ENCODE measurements at places on chromosomes 4 and X.

- DNase-seq: no peak
These were observed 930.9 kb downstream of the DMD start for GRCh38 chrX:32280489-32280888.

DNA sequence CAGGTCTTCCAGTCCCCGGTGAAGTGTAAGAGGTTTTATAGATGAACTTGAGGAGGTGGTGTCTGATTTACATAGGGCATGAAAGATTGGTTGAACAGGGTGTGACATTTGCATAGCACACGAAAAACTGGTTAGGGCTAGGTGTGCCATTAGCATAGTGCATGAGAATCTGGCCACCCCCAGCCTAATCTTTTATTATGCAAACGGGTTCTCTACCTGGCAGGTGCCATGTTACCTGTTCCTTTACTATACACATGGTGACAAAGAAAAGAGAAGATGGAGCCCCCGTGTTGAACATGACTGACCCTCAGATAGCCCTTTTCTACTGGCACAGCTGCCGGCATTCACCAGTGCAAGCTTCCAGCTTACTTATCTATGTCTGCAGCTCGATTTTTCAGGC lies 71.0 kb downstream of the UCHL1 start:
- no peak for DNase-seq

DNA sequence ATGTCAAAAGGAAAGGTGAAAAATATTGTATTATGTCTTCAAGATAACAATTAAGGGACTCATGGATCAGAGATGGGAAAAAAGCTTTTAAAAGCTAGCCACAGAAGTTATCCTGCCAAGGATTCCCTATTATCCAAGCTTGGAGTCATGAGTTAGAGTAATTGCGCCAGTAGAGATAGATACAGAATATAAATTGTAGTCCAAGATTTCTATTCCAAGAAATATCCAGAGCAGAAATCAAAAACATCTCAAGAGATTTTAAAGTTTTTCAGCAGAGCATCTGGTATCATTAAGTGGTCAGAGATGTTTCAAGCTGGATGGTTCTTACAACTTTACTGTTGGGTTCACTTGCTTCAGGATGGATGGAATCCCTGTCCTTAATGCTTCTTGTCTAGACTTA lies 186.7 kb downstream of the PCDH18 start:
- no peak for DNase-seq

DNA sequence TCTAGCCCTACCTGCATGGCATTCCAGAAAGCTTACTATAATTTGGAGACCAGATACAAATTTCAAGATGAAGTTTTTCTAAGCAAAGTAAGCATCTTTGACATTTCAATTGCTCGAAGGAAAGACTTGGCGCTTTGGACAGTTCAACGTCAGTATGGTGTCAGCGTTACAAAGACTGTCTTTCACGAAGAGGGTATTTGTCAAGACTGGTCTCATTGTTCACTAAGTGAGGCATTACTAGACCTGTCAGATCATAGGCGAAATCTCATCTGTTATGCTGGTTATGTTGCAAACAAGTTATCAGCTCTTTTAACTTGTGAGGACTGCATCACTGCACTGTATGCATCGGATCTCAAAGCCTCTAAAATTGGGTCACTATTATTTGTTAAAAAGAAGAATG lies 17.6 kb downstream of the THAP9 start:
- no peak for DNase-seq

DNA sequence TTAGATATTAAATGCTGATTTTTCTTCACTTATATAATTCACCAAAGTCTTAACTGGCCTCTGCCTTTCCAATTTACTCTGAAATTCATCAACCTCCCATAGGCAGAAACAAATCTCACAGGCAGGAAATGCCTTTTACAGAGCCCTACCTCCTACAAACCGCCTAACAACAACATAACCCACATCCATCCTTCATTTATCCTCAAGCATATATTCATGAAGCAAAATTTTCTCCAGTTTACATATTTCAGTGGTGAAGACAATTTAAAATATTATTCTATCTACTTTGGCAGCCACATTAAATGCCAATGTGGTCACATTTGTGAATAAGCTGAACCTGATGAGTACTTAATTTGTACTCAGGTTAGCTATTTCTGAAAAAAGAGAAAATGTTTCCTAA lies 30.3 kb downstream of the SEPSECS start:
- DNase-seq: no peak

GRCh38 chr4:5033281-5033841 lies 14.1 kb upstream of the CYTL1 start:
- DNase-seq: no peak

DNA sequence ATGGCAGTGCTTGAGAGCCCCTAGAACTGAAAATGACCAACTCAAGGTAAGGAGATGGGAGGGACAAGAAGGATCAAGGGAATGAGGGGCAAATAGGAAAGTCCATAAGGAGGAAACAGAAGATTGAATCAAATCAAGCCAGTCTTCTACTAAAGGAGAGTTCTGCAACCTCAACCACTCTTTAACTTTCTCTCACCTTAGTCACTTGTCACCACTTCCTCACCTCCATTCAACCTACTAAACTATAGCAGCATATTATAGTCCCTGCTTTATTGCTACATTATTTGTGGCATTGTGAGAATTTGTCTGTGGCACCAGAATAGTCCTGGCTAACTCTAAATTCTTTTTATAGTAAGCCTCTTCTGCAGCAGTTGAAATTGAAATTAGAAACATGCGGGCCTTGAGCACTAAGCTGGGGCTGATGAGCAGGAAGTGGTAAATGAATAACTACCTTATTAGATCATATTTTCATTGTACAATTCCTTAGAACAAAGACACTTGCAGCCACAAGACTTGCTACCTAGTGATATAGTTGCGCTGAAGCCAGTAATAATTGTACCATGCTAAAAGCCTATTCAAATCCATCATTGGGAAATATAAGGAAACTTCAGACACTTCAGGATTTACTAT lies 336.9 kb downstream of the ZNF674 start:
- DNase-seq: no peak

DNA sequence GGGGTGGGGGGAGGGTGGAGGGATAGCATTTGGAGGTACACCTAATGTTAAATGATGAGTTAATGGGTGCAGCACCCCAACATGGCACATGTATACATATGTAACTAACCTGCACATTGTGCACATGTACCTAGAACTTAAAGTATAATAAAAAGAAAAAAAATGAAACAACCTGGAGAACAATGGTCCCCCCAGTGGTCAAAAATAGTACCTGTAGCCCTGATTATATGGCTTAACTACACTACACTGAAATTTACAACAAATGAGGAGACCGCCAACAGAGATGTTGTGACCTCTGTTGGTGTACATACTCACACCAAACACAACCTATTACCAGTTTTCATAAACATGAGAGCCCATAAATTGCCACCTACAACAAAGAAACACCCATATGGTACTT lies 7.3 kb upstream of the MAGEE1 start:
- DNase-seq: no peak

DNA sequence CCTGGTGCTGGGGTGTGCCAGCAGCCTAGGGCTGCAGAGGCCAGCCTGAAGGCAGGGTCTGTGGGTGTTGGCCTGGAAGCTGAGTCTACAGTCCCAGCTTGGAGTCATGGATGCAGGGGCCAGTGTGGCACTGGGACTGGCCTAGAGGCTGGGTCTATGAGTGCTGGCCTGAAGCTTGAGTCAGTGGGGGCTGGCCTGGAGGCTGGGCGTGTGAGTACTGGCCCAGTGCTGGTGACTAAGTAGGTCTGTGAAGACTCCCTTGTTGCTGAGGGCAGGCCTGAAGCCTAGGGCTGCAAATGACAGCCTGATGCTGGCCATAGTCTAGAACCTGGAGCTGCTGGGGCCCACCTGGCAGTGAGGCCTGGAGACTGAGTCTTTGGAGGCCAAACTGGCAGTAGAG lies 31.3 kb upstream of the ALG13 start:
- no peak for DNase-seq

DNA sequence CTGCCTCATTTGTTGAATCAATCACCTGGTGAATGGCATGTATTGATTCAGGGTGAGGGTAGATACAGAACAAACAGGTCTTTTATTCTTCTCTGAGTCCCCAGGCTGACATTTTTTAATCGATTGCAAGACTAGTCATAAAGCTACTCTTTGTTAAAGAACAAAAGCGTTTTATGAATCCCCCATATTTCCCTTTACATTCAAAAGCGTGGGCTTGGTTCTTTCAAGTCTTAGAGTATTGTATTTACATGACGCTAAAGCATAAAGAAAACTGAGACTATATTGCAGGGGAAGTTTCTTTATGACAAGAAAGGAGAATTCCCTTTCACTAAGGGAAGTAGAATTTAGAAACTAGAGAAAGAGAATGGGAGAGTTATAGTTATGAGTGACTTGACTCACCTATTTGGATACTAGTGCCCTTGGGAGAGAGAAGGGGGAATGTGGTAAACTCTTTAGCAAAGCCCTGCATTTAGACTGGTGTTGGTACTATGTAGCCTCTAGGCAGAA lies 69.3 kb upstream of the PDE5A start:
- DNase-seq: no peak

GRCh38 chr4:15855804-15856475 lies 77.8 kb downstream of the CD38 start:
- DNase-seq: no peak

DNA sequence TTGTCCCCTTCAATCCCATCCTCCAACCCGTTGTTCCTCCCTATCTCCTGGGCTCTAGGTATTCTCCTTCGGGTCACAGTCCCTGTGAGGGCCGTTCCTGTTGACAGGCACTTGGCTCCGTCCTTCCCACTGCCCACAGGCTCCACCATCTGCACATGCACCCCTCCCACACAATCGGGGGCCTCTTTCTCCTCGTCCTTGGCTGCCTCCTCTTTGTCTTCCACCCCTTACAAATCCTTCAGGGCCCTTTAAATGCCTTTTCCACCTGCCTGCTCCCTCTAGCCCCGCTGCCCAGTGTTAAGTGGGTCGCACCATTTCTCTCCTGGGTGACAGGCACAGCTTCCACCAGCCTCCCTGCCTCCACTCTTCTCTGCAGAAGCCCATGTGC lies 2.7 kb upstream of the AVPR2 start:
- DNase-seq: no peak

DNA sequence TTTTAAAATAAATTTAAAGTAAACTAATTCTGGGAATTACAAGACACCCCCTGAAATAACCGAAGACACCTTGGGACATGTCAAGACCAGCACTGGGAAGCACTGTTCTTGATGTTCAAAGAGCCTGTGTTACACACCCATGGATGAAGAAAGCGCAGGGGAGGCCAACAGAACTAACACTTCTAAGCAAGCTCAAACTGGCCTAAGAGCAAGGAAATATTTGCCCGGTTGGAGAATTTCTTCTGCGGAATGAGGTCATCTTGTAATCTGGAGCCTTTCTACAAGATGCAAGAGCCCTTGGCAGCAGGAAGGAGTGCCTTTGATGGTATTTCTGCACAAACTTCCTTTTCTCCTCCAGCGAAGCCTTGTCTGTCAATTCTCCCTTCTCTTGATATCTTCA lies 9.3 kb upstream of the EFHC2 start:
- no peak for DNase-seq

- DNase-seq: no peak
These were observed 352.1 kb upstream of the GATB start for GRCh38 chr4:152112887-152113286.

- DNase-seq: no peak
These were observed 13.4 kb upstream of the SNX12 start for GRCh38 chrX:71081330-71082123.

DNA sequence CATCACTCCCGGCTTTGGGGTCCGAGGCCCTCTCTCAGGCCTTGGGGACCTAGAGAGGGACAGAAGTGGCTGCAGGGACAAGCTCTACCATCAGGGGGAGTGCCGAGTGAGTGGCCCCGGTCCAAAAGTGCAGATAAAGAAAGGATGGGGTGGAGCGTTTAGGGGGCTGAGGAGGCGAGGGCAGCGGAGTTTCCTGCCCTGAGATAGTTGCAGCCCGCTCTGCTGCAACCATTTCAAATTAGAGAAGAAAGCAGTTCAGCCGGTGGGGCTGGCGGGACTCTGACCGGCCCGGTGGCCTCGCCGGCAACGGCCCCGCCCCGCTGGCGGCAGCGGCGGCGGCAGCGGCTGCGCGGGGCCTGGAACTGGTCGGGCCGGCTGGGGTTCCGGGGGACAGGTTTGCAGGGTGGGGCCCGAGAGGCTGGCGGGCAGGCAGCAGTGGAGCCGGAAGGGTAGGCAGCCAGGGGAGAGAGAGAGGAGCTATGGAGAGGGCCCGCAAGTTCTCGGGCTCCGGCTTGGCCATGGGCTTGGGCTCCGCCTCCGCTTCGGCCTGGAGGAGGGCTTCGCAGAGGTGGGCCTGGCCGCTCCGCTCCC lies 7.6 kb downstream of the DLG3 start:
- no peak for DNase-seq

DNA sequence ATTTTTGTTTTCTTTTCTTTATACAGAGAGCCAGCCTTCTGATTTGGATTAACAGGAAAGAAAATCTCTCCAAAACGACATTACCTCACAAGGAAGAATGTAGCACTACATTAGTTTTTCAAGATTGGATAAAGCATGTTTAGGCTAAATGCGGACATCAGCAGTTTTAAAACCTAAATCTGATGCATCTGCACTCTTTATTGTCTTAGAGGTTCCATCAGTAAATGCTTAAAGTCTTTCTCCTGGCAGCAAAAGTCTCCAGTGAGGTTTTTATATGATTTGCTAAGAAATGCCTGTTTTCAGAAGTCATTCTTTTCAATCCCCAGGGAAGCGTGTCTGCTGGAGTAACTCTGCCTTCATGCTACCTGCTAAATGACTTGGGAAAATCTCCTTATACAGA lies 912.9 kb upstream of the INTU start:
- no peak for DNase-seq

GRCh38 chrX:1465286-1466231 lies 12.8 kb upstream of the ASMTL start:
- no peak for DNase-seq

GRCh38 chrX:30653415-30654131 lies at the start of gene GK:
Gene GK (plus strand): TSS chrX:30653423. CDS start chrX:30653538, 115 bp downstream.
- DNase-seq: no peak

- peak; percentile 50 for DNase-seq
These were observed 89.9 kb downstream of the PLS3 start for GRCh38 chrX:115650916-115651315.

- no peak for DNase-seq
These were observed 30.5 kb downstream of the RUFY3 start for GRCh38 chr4:70752236-70752635.

GRCh38 chr4:77920371-77920770 lies 57.7 kb downstream of the MRPL1 start:
- no peak for DNase-seq

- peak; percentile 5 for DNase-seq
These were observed 88.3 kb downstream of the AMELX start for GRCh38 chrX:11381464-11381863.

DNA sequence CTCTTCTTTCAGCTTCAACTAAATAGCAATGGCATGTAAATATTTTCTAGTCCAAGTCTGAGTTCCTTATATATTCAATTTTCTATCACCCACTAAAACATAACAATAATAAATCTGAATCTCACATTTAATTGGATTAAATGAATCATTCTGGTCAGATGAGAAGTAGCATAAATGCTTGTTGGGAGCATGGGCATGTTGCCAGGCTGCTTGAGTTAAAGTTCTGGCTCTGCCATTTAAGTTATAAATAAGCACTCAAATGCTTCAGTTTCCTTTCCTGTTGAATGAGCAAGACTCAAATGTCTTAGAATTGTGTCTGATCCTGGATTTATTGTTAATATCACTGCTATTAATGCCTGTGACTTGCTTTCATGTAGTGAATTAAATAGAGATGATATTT lies 496.3 kb downstream of the STPG2 start:
- DNase-seq: no peak

Measured in dorsolateral prefrontal cortex (tissue), 122 donors.